Right cardiac atrium (tissue), 5 donors: ENCODE measurements at places on chromosomes 2 and 18. TPM values are rescaled to one million over a fixed set of nuclear protein-coding genes. Genes with fewer than 3 reads are reported as not detected.

Gene PAIP2B
- 34.5 TPM for total RNA-seq

Gene WDR12
- 51.7 TPM for total RNA-seq

- no peak for DNase-seq
These were observed 62.5 kb downstream of the LHCGR start for GRCh38 chr2:48693066-48693465.

DNA sequence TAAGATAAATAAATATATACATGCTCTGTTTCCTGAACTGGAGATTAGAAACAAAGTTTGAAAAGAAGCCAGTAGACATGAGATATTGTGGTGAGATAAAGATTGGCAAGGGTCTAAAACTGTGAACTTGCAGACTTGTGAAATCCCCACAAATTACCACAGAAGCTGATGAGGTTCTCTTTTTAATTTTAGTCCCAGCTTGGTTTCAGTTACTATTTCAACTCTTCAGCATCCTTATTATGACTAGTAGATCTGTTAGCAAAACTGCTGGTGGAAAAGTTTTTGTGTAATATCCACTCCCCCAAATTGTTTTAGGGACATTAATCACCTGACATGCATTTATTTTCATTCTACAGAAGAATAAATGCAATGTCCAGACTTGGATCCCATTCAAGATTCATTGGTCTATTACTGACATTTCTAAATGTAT, 20.8 kb downstream of the RASGRP3 start:
- no peak for DNase-seq

- DNase-seq = peak; percentile 11
These were observed 91.6 kb downstream of the TMX3 start for GRCh38 chr18:68623342-68623741.

GRCh38 chr18:47280121-47280520, 28.7 kb upstream of the SKOR2 start:
- DNase-seq = no peak

DNA sequence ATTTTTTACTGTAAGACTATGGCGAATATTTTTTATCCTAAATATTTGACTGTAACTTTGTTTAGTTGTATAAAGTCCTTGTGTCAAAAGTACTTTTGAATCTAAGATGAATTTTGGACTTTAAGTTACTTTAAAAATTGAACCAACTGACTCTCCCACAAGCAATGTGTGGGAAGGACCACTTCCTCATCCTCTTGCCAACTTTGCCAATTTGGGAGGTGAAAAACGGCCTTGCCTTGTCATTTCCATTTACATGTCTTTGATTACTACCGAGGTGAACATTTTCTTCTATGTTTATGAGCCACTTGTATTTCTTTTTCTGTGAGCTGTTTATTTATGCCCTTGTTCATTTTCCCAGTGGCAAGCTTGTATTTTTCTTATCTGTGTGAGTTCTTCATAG, 12.8 kb upstream of the MSGN1 start:
- DNase-seq = no peak

Gene LTBP1
- 103 TPM for total RNA-seq

Gene CRACDL
- 5.4 TPM for total RNA-seq

DNA sequence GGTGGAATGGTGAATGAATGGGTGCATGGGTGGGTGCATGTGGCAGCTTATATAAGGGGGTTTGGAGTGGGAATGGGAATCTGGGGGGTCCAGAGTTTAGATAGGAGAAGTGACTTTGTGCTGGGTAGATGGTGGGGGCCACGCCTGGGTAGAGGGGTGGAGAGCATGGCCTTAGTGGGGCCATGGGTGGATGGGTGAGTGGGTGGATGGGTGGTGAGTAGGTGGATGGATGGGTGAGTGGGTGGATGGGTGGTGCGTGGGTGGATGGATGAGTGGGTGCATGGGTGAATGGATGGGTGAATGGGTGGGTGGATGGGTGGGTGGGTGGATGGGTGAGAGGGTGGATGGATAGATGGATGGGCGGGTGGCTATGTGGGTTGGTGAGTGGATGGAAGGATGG, 53.9 kb downstream of the MYO7B start:
- DNase-seq = no peak
